ENCODE measurements at places on chromosomes 1 and 21.

DNA sequence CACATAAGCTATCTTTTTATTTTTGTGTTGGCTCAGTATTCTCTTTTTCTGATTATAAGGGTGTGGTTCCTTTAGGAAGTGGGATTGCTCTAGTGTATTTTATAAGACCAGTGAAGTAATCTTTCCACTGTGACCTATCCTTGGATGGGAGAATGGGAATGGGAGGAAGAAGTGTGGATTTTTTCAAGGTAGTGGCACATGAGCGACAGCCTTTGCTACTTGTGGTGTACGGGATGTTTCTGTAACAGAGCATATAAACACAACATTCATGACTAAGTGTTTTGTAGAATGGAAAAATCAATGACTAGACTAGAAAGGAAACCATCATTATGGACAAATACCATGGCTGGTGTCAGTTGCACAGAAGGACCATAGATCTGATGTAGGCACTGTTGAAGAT, 209.6 kb downstream of the GIPC2 start:
- DNase-seq, result no peak

DNA sequence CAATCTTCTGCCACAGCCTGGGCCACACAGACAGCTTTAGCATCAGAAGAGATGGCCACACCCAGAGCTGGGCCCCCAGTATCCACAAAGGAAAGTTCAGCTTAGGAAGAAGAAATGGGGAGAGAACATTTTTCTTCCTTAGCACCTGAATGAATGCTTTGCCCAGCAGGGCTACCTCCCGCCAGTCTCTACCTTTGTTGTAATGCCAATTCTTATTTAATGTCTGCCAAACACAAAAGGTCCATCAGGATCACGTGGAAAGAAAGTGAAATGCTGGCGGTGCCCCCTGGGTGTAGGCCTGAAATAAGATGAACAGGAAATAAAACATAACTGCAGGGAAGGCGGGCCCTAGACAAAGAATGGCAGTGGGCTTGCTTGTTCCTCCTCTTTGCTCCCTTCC, 125.6 kb downstream of the CACNA1E start:
- DNase-seq, result no peak

DNA sequence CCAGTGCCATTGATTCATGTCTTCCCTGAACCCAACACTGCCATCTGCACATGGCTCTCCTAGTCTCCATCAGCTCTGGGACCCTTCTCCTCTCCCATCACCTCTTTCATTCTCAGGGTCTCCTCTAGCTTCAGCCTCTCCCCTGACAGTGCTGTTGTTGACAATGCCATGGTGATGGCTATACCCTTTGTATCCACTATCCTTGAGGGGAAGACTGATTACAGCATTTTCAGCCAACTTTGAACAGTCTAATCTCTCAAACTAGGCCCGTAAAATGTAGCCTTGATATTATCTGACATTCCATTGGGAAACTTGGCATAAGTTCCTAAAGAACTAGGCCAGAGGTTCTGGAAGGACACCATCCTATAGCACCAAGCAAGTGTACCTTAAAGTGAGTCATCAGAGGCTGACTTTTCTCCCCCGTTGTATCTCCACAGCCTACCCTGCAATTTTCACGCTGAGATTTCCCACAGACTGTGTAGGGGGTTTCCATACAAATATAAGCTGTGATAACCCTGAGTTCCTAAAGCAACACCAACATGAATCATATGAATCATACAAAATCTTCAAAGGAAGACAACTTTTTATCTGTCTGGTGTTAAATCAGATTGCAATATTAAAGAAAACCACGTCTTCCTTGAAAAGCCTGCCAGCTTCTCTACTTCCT, 5.8 kb downstream of the HAO2 start:
- no peak for DNase-seq

GRCh38 chr1:145858238-145858900, 512 bp downstream of the PIAS3 start:
- DNase-seq, result peak; percentile 30

GRCh38 chr1:76677416-76678405, 189.6 kb upstream of the ST6GALNAC5 start:
- no peak for DNase-seq
